Urothelium cell line (cell line): ENCODE measurements at places on chromosomes 5 and 9.

GRCh38 chr9:23492126-23493002 lies 333.7 kb downstream of the ELAVL2 start:
- peak; percentile 32 for DNase-seq

DNA sequence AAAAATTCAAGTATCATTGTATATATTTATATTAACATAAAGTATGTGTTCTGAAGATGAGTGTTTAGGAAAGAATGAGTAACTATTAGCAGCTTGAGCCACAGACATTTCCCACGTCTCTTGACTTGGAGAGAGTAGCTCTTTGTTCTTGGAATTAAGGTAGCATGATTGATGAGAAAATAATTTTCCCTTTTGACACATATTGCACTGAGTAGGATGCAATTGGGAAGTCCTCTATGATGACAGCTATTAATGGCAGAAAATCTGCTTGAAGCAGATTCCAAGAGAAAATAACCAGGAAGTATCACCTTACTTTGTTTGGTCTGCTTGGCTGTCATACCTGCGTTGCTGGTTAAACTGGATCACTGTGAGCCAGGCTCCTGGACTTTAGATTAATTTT lies 204.8 kb downstream of the TLE4 start:
- DNase-seq, result no peak

- no peak for DNase-seq
Observed at GRCh38 chr5:139551191-139551889, 9.8 kb upstream of the UBE2D2 start.

DNA sequence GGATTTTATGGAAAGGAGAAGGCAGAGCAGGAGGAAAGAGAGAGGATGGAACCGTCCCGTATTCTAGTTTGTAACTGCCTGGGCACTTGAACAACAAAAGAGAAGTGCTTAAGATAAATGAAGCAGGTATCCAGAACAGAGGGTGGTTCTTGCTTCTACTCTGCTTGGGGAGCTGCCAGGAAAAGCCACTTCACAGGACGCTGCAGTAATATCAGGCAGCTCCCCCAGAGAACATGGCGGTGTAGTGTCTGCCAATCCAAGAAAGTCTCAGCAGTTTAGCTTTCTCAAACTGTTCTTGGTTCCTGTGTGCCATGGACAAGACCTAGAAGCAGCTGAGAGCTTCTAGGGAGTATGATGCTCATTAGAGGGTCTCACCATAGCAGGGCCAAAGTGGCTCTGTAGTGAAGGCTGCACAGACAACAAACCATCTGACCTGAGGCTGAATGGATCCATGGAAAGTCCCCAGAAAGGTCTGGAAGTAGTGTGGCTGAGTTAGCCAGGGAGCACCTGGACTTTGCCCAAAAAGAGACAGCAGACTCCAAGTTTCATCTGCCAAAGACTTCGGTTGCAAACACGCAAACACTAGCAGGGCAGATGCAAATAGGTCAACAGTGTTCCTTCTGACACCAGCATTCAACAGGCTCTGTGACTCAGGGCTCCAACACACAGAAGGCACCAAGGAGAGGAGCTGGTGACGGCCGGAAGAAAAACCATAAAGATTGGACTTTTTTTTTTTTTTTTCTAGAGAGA lies 72.2 kb upstream of the TNFSF8 start:
- no peak for DNase-seq
